NCI-H526 treated with DMSO at 0.1 percent for 48 hours (cell line): ENCODE measurements at places on chromosomes 4 and X.

DNA sequence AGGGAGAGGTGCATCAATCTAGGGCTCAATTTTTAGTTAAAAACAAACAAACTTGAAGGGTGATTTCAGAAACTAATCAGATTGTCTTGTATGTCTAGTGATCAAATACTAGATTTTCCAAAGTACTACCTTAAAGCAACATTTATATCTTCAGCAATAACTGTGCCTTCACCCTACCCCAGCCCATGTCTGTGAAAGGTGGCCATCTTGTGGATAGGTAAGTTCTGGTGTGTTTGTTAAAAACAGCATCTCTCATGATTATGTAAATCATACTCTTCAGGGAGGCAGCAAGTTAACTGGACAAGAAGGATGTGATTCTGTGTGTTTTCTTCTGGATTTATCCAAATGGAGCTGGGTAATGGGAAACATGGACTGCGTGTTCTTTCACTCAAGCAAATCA lies 81.4 kb upstream of the ACSL1 start:
- DNase-seq: no peak

- DNase-seq: no peak
Measured at GRCh38 chrX:113399506-113400192, 559.0 kb upstream of the AMOT start.

DNA sequence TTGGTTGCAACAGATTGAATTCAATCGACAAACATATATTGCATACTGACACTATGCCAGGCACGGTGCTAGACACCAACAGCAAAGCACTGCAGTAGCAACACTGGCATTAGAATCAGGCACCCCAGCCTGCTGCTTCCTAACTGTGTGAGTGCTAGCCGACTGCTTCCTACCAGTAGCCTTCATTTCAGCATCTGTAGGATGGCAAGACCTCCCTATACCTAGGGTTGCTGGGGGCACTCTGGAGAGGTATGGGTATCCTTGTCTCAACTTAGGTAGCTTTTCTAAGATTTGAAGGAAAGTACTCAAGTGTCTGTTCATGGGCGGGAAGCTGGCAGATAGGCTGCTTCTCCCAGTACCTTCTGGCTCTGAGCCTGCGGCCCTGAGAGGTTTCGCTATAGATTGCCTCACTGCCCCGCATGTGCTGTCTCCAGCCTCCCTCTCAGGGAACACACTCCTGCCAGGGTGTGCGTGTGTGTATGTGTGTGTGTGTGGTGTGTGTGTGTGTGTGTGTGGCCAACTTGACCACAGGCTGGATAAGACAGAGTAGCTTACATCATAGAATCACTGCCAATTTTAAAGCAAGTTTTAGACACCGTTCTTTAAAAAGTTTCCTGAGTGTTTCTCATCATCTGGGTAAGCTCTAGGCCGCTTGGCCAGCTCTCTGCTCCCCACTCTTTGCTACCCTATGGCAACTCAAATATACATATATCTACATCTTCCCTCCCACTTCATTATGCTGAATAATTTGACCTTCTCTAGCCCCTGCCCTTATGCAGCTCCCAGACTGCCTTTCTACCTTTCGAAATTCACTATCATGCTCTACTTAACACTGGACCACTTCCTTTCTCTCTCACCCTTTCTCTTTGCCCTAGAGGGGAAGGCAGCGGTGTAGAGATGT lies 97.0 kb upstream of the PJA1 start:
- DNase-seq: no peak

GRCh38 chrX:95055991-95056390 lies 1382.0 kb downstream of the FAM133A start:
- DNase-seq: no peak

DNA sequence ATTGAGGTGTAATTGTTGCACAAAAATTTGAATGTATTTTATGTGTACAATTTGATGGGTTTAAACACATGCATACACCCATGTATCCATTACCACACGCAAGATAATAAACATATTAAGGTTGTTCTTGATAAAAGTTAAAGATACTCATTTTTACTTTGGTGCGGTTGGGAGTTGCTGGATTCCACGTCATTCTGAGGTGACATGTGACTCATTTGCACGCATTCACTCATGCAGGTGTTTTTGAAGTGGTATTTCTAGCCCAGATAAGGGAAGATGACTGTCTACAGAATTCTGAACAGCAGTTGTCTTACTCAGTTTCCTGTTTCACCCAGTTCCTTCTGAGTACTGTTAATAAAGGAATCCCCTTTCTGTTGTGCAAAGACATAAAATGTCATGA lies 142.0 kb downstream of the RTL3 start:
- no peak for DNase-seq
